Natural killer cell treated with Interleukin-12 subunit alpha and Interleukin-12 subunit beta and Interleukin-15 and Interleukin-18, amount 100 ng/mL, for 72 hours (primary cell): ENCODE measurements at places on chromosomes 5 and 9. TPM values are rescaled to one million over a fixed set of nuclear protein-coding genes. Genes with fewer than 3 reads are reported as not detected.

DNA sequence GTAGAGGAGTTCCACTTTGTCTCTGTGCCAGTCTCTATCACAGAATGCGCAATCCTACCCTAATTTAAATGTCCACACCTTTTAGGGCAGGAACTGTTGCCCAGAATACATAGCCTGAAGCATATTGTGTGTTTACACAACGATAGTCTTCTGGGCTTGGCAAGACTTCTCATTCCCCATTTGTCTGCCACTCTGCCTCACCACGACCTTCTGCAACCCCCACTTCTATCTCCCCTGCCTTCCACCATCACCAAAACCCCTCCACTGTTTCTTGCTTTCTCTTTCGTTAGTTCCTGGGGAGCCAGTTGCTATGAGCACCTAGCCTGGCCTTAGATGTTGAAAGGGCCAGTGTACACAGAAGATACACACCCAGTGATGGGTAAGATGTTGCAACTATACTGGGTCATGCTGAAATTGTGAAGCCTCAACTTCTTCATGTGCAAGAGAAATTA is 883 bp upstream of the RNF145 start:
- DNase-seq = no peak

DNA sequence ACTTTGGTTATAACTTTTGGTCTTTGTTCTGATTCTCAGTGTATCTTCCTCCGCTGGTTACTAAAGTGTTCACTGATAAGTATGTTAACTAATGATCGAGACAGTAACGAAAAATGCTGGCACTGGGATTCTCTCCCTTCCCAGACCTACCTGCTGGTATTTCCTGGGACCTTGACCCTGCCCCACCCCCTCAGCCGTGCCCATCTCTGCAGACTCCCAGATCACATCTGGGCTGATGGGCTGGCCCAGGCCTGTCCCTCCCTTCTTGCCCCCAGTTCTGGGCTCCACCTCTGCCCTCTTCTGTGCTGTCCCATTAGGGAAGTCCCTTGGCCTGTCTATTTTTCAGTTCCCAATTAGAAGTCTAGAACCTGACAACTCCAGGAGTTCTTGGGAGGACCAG is 46.9 kb downstream of the NEURL1B start:
- DNase-seq = no peak

- DNase-seq = peak; percentile 94
Measured at GRCh38 chr9:78296893-78297671, at the start of gene PSAT1. PSAT1 (plus strand) TSS chr9:78297125; CDS start chr9:78297211, 86 bp downstream.

DNA sequence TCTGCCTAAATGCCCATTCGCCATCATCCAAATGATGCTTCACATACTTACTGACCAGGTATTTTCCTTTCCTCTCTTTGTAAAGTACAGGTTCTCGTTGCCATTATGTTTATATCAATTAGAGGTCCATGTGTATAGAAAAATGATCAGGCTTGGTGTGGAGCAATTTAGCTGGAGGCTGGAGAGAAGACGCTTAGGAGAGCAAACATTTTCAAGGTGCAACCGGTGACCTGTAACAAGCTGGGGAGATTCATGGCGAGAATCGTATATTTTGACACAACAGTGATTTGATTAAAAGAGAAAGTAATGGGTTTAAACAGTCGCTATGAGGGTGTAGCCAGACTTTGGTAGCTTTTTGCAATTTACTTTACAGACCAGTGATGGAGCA is 170.9 kb upstream of the TBCA start:
- DNase-seq = no peak

DNA sequence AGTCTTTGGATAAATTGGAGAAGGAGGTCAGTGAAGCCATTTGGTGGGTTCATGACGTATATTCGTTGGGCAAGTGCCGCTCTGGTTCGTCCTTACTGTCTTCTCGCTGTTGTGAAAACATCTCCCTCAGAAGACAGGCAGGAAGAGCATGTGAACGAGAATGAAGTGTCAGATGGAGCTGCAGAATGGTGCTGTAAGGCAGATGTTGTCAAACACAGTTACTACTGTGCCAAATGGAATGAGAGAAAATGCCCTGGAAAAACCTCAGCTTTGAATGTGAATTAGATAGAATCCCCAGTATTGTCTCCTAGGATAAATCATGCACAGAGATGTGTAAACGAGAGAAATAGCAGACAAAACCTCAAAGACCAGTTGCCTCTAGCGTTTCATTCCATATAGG is 121.5 kb downstream of the CAMK4 start:
- DNase-seq = no peak

DNA sequence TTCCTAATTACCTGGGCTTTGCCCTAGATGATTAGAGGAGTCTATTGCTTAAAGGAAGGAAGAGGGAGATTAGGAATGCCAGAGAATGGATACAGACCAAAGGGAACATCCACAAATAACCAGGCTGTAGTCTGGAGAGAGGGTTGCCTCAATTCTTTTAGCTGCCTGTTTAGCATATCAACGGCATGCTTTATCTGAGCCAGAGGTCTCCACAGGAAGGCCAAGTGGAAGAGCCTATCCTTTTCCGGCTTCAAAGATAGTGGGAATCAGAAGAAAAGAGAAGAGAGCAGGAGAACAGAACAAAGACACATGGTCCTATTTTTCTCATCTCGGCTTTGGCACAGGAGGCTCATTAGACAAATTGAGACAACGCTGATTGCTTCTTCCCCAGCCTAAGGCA is 142.4 kb downstream of the NMUR2 start:
- no peak for DNase-seq

- no peak for DNase-seq
Measured at GRCh38 chr5:72412283-72413055, 92.3 kb downstream of the PTCD2 start.

GRCh38 chr9:88258024-88258423 is 119.7 kb upstream of the SPATA31C2 start:
- no peak for DNase-seq

DNA sequence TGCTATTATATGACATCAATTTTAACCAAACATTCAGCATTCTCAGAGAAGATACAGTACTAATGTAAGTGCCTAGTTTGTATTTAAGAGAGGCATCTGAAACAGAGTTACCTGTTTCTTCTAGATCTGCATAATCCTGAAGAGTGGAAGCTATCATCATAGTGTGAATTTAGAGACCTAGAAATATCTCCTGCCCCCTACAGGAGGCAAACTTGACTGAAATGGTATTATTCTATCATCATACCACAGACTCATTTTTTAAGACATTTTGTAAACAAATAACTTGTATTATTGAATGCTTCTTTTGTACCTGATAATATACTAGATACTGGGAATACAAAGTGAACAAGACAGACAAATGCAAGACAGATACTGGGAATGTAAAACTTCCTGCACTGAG is 216.8 kb upstream of the RPS23 start:
- DNase-seq = no peak

- no peak for DNase-seq
Measured at GRCh38 chr5:89055695-89056085, 172.7 kb upstream of the MEF2C start.

DNA sequence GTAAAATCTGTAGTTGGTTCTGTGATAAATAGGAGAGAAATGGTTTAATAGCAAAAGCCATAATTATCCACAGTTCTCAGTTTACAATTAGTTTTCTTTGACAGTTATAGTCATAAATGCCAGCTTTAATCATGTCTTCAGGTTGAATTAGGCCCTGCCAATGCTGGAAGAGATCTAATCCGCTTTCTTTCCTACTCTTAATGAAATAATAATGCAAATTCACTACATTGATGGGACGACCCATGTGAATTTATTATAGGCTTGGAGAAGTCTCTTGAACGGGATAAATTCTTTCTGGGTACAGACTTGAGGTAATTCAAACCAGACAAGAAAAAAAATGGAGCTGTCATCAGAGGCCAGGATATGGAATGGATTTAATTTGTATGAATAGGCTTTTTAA is 950.4 kb downstream of the EFNA5 start:
- DNase-seq = no peak

GRCh38 chr9:121676926-121677325 is 25.5 kb downstream of the DAB2IP start:
- DNase-seq = no peak

- DNase-seq = no peak
Measured at GRCh38 chr5:80072103-80073073, 37.2 kb downstream of the THBS4 start.

DNA sequence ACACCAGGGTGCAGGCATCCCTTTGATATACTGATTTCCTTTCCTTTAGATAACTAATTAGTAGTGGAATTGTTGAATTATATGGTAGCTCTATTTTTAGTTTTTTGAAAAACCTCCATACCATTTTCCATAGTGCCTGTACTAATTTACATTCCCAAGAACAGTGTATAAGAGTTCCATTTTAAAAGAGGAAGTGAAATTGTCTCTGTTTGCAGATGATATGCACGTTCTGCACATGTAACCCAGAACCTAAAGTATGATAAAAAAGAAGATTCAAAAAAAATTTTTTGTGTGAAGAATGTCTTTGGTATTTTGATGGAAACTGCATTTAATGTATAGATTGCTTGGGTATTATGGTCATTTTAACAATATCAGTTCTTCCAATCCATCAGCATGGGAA is 424.0 kb upstream of the CCNH start:
- DNase-seq = no peak

- no peak for DNase-seq
Measured at GRCh38 chr9:87867391-87867790, 15.3 kb upstream of the SPATA31E1 start.

DNA sequence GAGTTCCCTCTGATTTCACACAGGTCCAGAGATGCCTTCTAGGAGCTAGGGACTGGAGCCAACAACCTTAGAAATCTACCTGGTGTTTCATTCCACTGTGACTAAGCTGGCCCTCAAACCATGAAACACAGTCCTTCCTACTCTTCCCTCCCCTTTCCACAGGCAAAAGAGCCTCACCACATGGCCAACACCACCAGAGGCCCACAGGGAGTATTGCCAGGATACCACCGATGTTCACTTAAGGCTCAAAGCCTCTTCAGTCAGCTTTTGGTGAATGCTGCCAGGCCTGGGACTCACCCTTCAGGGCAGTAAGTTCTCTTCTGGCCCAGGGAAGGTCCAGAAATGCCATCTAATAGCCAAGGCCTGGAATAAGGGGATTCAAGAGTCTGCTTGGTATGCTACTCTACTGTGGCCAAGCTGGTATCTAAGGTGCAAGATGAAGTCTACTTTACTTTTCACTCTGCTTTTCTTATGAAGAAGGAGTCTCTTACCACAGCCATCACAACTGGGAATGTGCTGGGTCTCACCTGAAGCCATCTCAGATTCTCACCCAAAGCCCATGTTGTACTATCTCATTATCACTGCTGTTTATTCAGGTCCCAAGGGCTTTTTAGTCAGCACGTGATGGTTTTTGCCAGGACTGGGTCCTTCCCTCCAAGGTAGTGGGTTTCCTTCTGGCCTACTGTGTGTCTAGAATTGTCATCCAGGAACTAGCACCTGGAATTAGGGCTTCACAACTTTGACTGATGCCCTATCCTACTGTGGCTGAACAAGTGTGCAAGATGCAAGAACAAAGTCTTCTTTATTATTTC is 1018.4 kb downstream of the TAF11L14 start:
- no peak for DNase-seq

DNA sequence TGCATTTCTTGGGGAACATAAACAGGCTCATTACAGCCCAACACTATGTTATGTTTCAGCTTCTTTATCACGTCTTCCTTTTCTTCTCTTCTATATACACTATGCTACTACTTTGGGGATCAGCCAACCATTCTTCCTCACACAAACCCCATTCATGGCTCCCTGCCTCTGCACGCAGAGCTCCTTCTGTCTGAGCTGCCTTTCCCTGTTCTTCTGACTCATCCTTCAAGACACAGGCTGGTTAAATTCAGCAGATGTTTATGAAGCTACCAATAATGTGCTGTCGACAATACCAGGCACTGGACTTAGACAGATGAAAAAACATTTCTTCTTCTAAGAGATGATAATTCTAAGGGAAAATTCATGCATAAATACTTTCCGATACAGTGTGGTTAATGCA is 102.5 kb upstream of the TXNDC8 start:
- DNase-seq = no peak

DNA sequence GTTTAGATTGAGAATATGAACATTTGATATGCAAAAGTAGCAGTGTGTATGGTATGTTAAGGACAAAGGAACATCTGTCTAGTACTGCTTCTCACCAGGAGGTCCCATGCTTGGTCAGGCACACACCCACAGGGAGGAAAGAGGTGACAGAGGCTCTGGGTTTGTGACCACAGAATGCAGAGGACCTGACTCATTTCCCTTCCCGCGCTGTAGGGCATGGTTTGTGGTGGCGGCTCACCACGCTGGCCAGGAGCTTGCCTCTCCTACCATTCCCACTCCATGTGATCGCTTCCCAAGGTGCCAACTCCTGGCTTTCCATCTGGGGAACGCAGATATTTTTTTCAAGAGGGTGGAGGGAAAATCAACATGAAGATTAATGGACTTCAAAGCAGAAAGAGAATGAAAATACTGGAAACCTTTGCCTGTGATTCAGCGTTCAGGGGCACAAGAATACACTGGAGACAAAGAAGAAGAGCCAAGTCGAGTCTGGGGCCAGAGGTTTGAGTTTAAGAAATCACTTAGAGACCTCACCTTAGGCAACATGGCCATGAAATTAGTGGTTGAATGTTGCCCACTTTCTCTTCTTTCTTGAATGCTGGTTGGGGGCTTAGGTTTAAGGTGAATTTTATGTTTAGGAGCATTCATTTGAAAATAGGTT is 477.8 kb downstream of the CCDC171 start:
- peak; percentile 76 for DNase-seq

- DNase-seq = no peak
Measured at GRCh38 chr5:172648013-172648381, 6.9 kb downstream of the NEURL1B start.

DNA sequence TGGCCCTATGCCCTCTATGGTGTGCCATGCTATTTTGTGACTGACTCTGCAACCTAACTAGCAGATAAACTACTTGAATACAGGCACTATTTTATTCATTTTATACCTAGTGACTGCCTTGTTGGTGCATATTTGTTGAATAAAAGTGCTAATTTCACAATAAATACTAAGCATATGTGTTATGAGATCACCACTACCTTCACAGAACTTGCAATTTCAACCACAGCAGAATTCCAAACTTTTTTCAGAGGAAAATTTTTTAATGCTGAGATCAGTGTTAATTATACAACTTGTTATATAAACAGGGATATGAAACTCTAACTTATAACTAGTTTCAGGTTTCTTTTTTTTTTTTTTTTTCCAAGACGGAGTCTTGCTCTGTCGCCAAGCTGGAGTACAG is 94.8 kb downstream of the NR3C1 start:
- no peak for DNase-seq

GRCh38 chr5:124718380-124718789 is 28.1 kb downstream of the ZNF608 start:
- DNase-seq = no peak

GRCh38 chr9:3856592-3856991 is 330.8 kb upstream of the RFX3 start:
- no peak for DNase-seq

TPPP gene
- 0.05 TPM for total RNA-seq

PELO gene
- 71.4 TPM for total RNA-seq

DCAF12 gene
- total RNA-seq = 36.5 TPM

GARIN3 gene
- not detected for total RNA-seq

SPAAR gene
- total RNA-seq = not detected
